ENCODE measurements at places on chromosomes 16 and 17.

- no peak for DNase-seq
Measured at GRCh38 chr16:87367529-87367928, 16.0 kb downstream of the FBXO31 start.

- no peak for DNase-seq
Measured at GRCh38 chr16:64964126-64964540, 157.7 kb downstream of the CDH11 start.

- DNase-seq = no peak
Measured at GRCh38 chr17:14489986-14490385, 189.1 kb downstream of the HS3ST3B1 start.

DNA sequence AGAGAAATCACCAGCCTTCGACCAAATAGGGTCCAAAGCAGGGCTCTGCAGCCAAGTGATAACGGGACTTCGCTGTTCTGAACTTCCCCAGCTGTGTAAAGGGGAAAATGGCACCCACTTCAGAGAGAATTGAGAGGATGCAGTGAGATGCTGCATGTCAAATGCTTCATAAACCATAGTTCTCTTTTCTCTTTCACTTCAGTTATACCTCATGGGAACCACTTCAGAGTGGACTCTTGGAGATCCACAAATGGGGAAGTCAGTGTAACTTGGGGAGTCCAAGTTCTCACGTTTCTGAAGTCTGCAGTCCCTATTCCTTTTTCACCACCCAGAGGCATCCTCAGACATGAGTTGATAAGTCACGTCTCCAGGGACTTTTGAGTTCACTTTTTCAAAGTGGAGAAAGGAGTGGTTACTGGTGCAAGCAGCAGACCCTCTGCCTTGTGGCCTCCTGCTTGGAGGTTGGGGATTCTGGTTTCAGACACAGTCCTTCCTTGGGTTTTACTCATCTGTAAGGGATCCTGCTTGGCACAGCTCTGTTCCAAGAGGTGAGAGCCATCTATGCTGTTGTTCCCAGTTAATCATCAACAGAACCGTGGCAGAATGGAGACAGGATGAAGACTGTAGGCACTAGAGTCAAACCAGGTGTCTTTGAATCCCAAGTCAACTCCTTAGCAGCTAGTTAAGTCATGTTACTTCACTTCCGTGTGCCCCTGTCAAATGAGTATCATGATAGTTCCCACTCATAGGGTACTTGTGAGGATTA, 123.4 kb upstream of the NOL11 start:
- DNase-seq = no peak

DNA sequence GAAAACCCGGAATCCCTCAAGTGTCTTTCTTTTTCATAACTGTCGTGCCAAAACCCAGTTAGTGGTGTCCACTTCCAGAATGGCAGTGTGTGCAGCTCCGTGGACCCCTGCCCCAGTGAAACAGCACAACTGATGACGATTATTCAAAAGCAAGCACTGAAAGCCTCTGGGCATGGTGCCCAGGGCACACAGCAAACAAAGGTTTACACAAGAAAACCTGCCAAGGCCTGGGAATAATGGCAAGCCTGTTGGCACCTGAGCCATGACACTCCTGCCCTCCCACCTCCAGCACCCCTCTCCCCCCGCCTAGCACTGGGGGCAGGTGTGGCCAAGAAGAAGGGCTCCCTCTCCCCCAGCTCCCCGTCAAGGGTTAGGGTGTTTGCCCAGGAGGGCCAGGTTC, 2.8 kb downstream of the PKMYT1 start:
- DNase-seq = no peak

- DNase-seq = no peak
Measured at GRCh38 chr17:67990909-67991308, 5.4 kb downstream of the C17orf58 start.

- DNase-seq = no peak
Measured at GRCh38 chr17:17573912-17574311, 17.6 kb downstream of the PEMT start.

GRCh38 chr16:89052191-89052889, 41.3 kb upstream of the ACSF3 start:
- no peak for DNase-seq

DNA sequence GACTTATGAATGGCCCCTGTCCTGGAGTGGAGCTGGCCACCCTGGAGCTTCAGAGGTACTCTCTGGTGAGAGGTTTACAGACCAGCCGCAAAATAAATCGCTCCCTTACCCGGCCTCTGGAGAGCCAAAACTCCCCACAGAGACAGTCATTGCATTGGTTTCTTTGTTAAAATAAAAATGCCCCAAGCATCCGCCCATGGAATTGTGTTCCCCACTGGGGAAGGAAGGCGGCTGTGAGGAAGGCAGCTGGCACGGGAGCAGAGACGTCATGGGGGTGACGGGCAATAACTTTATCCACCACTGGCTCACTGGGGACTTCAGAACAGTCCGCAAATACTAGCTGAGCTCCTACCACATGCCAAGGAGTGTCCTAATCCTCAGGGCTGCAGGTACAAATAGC, 266.2 kb upstream of the FOXF1 start:
- no peak for DNase-seq

GRCh38 chr17:74442670-74443515, 11.0 kb downstream of the GPRC5C start:
- no peak for DNase-seq

DNA sequence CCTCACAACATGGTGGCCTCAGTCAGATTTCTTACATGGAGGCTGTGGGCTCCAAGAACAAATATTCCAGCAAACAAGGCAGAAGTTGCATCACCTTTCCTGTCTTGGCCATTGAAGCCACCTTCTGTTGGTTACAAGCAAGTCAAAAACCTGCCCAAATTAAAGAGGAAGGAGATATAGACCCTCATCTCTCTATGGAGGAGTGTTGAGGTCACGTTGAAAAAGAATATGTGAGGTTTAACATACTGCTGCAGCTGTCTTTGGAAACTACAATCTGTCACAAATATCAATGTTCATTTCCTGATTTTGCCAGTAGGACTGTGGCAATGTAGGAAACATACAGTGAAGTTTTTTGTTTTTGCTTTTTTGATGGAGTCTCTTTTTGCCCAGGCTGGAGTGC, 211.4 kb downstream of the COPRS start:
- no peak for DNase-seq

- DNase-seq = no peak
Measured at GRCh38 chr16:57644383-57645014, 16.1 kb downstream of the ADGRG1 start.

GRCh38 chr17:15121426-15121825, 143.7 kb downstream of the PMP22 start:
- no peak for DNase-seq

DNA sequence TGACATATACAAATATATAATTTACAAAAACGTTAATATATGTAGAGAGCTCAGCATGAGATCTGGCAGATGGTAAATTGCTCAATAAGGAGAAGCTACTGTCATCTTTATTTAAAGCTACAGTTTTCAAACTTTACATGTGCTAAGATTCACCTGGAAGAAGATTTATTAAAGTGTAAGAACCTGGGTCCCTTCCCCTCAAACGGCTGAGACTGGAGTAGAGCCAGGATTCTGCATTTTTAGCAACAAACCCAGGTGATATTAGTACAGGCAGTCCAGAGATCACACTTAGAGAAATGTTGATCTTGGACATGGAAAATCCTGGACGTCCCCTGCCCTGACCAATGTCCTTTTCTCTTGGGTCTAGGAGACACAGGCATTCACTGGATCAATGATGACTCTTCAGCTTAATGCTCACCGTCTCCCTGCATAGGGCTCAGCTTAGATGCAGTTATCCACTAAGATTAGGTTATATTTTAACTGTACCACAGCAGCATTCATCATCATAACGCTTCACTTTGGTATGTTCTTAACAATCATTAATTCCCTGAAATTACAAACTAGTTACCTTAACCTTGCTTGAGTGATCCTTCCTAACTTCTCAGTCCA, 20.4 kb downstream of the CDR2 start:
- DNase-seq = no peak

DNA sequence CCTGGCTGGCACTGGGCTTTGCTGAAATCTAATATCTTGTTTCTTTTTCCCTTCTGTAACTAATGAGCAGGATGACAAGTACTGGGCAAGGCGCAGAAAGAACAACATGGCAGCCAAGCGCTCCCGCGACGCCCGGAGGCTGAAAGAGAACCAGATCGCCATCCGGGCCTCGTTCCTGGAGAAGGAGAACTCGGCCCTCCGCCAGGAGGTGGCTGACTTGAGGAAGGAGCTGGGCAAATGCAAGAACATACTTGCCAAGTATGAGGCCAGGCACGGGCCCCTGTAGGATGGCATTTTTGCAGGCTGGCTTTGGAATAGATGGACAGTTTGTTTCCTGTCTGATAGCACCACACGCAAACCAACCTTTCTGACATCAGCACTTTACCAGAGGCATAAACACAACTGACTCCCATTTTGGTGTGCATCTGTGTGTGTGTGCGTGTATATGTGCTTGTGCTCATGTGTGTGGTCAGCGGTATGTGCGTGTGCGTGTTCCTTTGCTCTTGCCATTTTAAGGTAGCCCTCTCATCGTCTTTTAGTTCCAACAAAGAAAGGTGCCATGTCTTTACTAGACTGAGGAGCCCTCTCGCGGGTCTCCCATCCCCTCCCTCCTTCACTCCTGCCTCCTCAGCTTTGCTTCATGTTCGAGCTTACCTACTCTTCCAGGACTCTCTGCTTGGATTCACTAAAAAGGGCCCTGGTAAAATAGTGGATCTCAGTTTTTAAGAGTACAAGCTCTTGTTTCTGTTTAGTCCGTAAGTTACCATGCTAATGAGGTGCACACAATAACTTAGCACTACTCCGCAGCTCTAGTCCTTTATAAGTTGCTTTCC, 56.0 kb downstream of the HLF start:
- no peak for DNase-seq

DNA sequence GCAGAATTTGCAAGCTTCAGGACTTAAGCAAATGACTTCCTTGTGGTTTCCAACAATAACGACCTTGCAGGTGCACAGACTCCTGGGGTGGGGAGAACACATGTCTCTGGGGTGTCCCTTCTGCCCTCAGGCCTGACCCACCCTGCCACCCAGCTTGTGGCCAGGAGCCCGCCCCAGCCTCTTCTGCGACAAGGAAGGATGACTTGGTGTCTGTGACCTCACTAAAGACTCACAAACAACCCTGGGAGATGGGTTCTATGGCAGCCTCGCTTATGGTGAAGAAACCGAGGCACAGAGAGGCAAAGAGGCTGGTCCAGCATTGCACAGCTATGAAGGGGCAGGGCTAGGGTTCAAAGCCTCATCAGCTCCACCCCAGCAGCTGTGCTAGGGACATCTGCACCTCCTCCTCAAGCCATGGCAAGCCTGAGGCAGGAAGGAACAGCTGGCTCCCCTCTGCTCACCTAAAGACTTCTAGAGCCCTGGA, 2.6 kb downstream of the ATP2A3 start:
- DNase-seq = no peak

DNA sequence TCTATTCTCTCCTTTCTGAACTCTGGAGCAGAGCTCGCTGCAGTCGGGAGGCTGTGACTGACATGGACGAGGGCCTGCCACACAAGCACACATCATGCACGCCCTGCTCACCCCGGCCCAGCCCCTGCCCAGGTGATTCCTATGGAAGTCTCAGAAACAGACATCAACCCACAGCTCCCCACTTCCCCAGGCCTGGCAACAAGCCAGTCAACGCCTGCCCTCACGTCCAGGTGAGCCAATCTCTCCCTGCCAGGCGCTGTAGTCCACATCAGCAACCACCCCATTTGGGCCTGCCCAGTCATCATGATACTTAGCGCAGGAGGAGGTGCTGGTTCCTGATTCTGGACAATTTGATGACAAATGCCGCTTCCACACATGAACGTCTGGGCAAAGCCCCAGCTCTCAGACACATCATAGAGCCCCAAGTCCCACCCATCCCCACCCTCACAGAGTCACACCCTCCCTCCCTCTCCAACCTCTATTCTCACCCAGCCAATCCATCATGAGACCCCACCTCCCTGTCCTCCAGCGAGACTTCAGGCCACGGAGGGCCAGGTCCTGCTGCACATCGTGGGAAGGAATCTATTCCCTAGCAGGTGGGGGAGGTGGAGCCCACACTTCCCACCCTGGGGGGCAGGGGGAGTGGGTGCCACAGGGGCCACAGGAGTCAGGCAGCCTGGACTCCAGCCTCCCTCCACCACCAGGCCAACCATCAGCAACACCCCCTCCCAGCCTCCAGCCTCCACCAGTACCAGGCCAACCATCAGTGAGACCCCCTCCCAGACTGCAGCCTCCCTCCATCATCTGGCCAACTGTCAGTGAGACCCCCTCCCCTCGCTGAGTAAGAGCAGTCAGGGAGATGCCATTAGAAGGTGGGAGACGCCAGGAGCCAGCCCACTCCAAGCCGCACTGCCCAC, 33.7 kb upstream of the GSG1L start:
- DNase-seq = no peak

- no peak for DNase-seq
Measured at GRCh38 chr17:27808628-27809027, 8.3 kb upstream of the NOS2 start.

- no peak for DNase-seq
Measured at GRCh38 chr17:903691-904481, 75.7 kb downstream of the NXN start.

DNA sequence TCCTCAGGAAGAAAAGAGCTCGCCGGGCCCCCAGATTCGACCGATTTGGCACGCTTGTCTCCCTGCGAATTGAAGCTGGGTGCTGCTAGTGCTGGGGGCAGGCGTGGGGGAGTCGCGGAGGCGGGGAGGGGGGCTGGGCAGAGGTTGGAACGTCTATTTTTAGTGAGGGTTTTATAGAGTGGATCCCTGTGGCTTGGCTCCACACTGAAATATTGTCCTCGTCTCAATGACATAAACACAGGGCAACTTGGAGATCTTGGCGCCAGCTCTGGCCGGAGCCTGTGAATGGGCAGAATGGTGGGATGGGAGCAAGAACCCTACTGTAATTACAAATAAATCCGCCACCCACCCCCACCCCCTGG, 15.7 kb upstream of the NOG start:
- no peak for DNase-seq

DNA sequence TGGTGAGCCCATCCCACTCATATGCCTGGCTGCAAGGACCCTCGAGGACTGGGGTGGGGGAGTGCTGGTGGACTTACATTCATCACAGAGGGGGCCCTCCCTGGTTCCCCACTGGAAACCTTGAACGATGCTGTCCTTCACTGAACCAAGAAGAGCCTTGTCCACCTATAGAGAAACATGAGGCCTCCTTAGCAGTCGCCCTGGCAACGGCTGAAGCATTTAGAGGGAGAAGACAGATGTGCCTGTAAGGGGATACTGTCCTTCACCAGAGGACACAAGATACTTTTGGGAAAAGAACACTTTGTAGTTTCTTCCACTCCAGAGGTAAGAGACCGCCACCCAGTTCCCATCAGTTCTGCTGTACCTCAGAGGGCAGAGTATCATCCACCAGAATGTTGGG, 6.5 kb downstream of the HIGD1B start:
- no peak for DNase-seq

GRCh38 chr17:78316867-78317789, 42.7 kb downstream of the SOCS3 start:
- no peak for DNase-seq
